Stimulated activated CD4-positive, alpha-beta T cell treated with anti-CD3 and anti-CD28 coated beads, Interleukin-1b, Interleukin-23, amount 100 ng/mL, for 48 hours (primary cell): ENCODE measurements at places on chromosomes 16 and 17.

GRCh38 chr17:66200685-66201092 lies 8.8 kb upstream of the CEP112 start:
- peak; percentile 44 for DNase-seq

DNA sequence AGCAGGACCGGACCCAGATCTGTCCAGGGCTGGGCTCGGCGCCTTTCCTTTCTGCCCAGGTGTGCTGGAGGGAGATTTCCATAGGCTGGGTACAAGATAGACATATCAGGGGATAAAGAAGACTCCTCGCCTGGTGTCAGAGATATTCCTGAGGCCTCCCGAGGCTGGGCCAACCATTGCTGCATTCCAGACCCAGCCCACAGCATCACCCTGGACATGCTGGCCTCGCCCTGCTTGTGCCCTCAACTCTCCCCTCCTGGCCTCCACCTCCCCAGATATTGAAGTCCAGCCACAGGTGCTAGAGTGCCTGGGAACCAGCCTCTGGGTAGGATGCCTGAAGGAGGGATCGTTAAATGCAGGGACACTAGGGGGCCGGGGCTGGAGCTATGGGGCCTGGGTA lies 2.1 kb downstream of the CD300LG start:
- DNase-seq: no peak

- DNase-seq: no peak
Observed at GRCh38 chr16:1533443-1533951, at the start of gene TMEM204. TSS of gene TMEM204 (plus strand) at chr16:1533666. CDS start at chr16:1534276, 610 bp downstream.

GRCh38 chr16:70778901-70779309 lies 22.1 kb downstream of the VAC14 start:
- DNase-seq: no peak

GRCh38 chr16:71406724-71407123 lies 35.1 kb downstream of the TLE7 start:
- DNase-seq: no peak

GRCh38 chr17:12688382-12688781 lies 22.7 kb downstream of the MYOCD start:
- no peak for DNase-seq
